ENCODE measurements at places on chromosomes 6 and 20. TPM values are rescaled to one million over a fixed set of nuclear protein-coding genes. Genes with fewer than 3 reads are reported as not detected.

SYNDIG1 gene
- not detected for total RNA-seq

DOK5 gene
- 4.2 TPM for total RNA-seq

- no peak for DNase-seq
Observed at GRCh38 chr20:47353692-47354463, 2.6 kb downstream of the ZMYND8 start.

DNA sequence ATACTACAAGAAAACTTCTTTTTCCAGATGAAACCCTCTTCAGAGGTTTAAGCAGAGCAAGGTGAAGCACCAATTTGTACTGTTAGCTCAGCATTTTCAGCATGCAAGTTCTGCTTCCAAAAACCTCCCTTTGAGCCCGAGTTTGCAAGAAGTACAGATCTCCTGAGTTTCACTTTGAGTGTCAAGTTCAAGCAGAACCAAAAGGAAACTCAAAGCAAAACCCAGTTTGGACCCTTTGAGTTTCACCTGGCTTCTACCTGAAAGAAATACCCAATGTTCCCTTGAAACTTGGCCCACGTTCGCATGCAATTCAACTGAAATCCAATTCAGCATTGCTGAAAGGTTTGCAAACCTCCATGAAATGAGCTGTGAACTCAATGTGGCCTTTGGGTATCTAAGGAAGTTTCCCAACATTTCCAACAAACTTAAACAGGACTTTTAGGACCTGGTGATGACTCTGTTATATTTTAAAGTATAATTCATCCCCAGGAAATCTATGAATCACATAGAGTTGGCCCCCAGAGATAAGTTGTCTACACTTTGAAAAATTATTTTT is 62.9 kb upstream of the HBS1L start:
- no peak for DNase-seq

- no peak for DNase-seq
Observed at GRCh38 chr6:107144014-107144413, 28.7 kb upstream of the BEND3 start.

GRCh38 chr6:41500561-41500960 is 45.6 kb upstream of the FOXP4 start:
- DNase-seq, result no peak

- no peak for DNase-seq
Observed at GRCh38 chr6:142714951-142715785, 229.8 kb downstream of the HIVEP2 start.

GRCh38 chr6:151796842-151797530 is 10.5 kb upstream of the ESR1 start:
- no peak for DNase-seq

DNA sequence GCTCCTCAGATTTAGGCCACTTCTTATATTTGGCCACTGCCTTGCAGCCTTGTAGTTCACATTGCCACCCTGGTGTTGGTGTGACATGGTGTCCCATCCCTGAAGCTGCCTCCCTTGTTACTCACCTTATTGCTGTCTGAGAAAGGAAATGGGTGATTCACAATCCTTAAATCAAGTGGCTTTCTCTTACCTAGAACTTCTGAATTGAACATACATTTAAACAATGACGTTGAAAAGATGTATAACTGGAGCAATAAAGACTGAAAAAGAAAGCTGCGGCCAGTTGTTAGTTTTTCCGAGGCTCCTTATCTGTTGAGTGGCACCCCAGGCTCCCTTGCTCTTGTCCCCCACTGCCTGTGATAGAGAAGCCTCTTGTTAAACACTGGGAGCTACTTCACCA is 28.8 kb upstream of the GNRH2 start:
- peak; percentile 5 for DNase-seq

- no peak for DNase-seq
Observed at GRCh38 chr6:135657207-135657606, 159.7 kb upstream of the AHI1 start.

GRCh38 chr20:58393299-58393698 is 4.3 kb downstream of the VAPB start:
- DNase-seq, result peak; percentile 55

DNA sequence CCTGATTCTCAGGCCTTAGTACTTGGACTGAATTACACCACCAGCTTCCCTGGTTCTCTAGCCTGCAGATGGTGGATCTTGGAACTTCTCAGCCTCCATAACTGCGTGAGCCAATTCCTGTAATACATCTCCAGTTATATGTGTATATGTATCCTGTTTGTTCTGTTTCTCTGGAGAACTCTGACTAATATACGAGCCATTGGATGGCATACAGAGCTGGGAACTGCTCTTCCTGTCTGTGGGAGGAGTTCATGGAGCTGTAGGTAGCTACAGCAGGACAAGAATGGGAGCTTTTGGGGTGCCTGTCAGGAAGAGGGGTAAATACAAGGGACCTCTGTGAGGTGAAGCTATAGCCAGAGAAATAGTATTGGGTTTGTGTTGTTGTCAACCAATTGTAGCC is 41.2 kb downstream of the TMEM14A start:
- DNase-seq, result peak; percentile 11

All from IMR-90 (cell line).